Activated CD4-positive, alpha-beta memory T cell treated with anti-CD3 and anti-CD28 coated beads for 36 hours (primary cell): ENCODE measurements at places on chromosomes 5 and 9. TPM values are rescaled to one million over a fixed set of nuclear protein-coding genes. Genes with fewer than 3 reads are reported as not detected.
A peak's percentile ranks its signal among the peaks of the same experiment; 100 is the strongest.

DNA sequence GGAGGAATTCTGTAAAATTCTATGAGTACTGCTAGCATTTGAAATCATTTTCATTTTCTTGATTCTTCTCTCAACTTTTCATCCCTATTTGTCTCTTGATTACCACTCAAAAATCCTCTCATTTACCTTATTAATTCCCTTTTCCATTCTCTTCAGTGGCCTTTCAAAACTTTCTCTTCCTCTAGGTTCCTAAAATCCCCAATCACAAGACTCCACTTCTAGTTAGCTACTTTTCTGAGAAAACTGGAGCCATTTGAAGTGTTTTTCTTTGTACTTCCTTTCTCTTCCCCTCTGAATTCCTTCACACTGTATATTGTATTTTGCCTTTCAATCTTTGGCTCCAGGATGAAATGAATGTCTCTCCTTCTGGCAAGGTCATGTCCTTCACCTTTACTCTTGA is 61.3 kb upstream of the NR4A3 start:
- no peak for DNase-seq

The MCC gene
- total RNA-seq: 4.0 TPM

- no peak for DNase-seq
These were observed 202.6 kb downstream of the NR3C1 start for GRCh38 chr5:143200781-143201398.

DNA sequence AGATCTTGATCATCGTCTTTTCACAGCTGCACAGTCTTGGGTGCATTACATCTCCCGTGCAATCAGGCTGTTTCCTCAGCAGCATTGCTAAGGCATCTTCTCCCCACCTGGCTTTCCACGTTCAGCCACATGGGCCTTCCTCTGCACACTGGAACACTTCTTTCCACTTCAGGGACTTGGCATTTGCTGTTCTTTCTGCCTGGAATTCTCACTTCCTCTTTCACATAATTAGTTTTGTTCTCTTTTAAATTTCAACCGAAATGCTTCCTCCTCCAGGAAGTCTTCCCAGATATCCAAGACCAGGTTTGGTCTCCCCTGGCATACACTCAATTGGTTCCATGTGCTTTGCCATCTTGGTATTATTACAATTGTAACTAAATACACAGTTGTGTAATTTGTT is 43.8 kb downstream of the WHRN start:
- no peak for DNase-seq

The EPB41L4B gene
- total RNA-seq: 0.21 TPM

DNA sequence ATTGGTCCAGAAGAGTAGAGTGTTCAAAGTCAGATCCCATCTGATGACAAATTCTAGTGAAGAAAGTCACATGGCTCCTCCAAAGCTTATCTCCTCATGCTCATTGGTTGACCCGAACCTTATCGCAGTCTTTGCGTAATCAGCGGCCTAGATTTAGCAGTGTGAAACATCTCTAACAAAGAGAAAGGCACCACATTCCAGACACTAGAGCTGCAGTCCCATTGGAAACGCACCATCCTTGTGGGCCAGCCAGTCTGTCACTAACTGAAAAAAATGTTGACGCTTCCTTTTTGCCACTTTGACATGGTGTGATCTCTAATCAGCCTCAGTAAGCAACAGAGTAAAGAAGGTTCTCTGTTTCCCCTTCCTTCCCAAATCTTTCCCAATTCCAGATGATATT is 458.0 kb upstream of the WWC1 start:
- no peak for DNase-seq

DNA sequence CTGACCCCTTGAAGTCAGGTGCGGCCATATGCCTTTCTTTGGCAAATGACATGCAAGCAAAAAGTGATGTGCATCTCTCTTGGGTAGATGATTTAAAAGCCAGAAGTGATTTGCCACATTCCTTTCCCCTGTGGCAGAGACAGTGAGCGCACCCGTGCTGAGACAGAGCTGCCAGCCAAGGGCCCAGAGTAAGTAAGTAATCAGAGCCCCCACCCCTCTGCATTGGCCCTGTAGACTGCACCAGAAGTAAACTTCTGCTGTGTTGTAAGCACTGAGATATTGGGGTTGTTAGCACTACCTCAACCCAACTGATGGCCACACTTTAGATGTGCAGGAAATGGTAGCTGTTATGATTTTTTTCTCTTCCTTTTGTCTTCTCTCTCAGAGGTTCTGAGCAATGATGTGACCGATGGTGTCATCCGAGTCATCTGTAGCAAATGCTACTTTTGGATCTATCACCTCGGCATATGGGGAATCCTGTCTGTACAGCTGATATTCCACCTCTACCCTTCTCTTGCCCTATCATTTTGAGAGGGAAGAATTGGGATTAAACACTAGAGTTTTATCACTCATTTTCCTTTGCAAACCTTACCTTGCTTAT is 58.0 kb downstream of the DOCK2 start:
- DNase-seq: no peak

The CLIC3 gene
- 0.61 TPM for total RNA-seq

DNA sequence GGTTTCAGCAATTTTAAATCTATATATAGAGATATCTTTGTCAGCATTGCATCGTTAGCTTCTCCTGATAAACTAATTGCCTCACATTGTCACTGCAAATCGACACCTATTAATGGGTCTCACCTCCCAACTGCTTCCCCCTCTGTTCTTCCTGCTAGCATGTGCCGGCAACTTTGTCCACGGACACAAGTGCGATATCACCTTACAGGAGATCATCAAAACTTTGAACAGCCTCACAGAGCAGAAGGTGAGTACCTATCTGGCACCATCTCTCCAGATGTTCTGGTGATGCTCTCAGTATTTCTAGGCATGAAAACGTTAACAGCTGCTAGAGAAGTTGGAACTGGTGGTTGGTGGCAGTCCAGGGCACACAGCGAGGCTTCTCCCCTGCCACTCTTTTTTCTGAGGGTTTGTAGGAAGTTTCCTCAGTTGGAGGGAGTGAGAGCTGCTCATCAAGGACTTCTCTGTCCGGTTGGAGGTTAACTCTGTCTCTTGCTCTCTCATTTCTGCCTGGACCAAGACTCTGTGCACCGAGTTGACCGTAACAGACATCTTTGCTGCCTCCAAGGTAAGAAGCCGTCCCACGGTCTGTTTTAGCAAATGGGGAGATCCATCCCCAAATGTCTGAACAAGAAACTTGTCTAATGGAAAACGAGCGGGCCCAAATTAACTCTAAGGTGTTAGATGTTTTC is at the start of gene IL4:
Gene IL4, plus strand, starts transcription at position 51 of the 692 bp plus-strand sequence. Its CDS starts 62 bp downstream, at position 113.
- DNase-seq: no peak

GRCh38 chr5:61651195-61651594 is 319.1 kb downstream of the ZSWIM6 start:
- no peak for DNase-seq

GRCh38 chr5:157808043-157808442 is 50.9 kb downstream of the CLINT1 start:
- no peak for DNase-seq

GRCh38 chr9:132231019-132231701 is 69.3 kb downstream of the NTNG2 start:
- no peak for DNase-seq

GRCh38 chr5:112472614-112473013 is 53.5 kb upstream of the EPB41L4A start:
- no peak for DNase-seq

DNA sequence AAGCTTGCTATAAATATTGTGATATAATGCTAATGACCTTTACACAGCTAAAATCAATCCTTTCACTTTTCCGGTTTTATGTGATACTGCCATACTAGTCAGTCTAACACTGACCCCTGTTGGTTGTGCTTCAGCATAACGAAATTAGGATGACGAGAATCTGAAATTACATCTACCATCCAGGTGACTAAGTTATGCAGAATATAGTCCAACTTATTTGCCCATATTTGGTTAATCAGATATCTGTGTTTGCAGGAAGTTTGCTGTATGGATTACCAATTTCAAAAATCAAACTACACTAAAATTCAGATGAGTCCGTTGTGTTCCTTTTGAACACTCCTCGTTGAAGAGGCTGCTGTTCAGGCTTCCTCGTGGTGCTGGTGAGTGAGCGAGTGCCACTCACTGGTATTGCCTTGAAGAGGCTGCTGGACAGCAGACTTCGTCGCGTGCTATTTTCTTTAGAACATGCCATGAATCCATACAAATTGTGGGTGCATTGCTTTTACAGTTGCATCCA is 32.5 kb downstream of the TENT4A start:
- no peak for DNase-seq

GRCh38 chr9:87300915-87301314 is 196.8 kb upstream of the DAPK1 start:
- DNase-seq: no peak

The TEX48 gene
- total RNA-seq: 0.57 TPM

The IL17B gene
- not detected for total RNA-seq

DNA sequence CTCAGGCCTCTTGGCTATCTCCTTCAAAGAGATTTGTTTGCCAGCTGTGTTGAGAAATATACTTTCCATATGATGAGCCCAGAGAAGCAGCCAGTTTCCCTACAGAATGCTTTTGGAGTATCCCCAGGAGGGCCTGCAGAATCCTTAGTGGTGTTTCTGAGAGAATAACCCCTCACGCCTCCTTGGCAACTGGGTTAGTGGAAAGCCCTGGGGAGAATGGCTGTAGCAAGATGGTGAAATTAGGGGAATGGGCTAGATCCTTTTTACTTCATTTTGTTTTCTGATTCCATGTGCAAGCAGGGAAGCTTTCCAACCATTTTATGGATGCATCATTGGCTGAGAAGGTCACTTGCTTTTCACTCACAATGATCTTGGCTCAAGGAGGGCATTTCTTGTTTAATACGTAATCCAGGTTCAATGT is 364.6 kb downstream of the DMRT2 start:
- DNase-seq: no peak

GRCh38 chr9:38214432-38214831 is 145.4 kb upstream of the SHB start:
- DNase-seq: no peak

GRCh38 chr5:154308443-154309370 is 118.2 kb downstream of the GALNT10 start:
- no peak for DNase-seq

DNA sequence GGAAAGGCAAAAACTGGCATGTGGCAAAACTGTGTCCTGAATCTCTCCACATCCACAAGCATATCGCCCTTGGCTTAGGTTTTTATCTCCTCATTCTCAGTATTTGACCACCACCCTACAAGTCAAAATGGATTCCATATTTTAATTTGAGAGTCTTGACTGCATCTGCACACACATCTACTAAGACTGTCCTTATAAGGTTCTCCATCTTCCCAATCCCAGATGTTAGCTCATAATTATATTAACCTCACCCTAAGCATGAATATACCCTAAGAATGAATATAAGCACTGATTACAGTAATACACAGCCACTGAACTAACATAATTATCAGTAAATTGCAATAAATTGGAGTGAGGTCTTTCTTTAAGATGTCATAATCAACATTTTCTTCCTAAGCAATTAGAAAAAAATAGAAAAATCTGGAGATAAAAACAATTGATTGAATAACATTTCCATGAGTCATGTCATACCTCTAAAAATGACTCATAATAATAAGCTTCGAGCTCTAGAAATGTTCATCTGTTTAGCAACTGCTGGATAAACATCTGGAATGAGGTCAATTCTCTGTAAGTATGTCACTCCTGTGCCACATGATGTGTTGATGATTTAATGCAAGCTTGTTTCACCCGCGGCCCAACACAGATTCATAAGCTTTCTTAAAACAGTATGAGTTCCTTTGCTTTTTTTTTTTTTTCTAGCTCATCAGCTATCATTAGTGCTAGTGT is 39.9 kb upstream of the PAM start:
- peak; percentile 10 for DNase-seq

- DNase-seq: no peak
These were observed 35.2 kb downstream of the SH3TC2 start for GRCh38 chr5:149027636-149028035.

GRCh38 chr5:109619021-109619460 is 70.7 kb upstream of the MAN2A1 start:
- no peak for DNase-seq

DNA sequence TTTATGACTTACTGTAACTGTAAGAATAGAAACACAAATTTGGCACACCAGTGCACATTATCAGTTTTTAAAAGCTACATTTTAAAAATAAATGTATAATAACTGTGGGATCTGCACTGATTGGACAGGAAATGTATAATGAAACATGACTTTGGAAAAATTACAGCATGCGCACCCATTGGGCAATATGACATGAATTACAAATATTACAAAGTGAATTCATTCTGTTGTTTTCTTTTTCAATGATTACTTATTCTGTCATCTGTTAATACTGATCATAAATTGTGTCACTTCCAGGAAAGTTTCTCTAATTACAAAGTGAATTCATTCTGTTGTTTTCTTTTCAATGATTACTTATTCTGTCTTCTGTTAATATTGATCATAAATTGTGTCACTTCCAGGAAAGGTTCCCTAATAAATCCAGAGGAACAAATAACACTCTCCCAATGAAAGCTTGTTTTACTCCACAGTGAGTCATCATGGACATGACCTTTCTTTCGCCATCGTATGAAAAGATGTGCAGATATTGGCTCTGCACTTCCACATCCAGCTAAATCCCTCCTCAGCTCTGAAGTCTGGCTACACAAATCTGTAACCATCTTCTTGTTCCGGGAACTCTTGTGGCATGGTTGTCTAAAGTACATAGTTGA is 297.0 kb upstream of the HAPLN1 start:
- no peak for DNase-seq

DNA sequence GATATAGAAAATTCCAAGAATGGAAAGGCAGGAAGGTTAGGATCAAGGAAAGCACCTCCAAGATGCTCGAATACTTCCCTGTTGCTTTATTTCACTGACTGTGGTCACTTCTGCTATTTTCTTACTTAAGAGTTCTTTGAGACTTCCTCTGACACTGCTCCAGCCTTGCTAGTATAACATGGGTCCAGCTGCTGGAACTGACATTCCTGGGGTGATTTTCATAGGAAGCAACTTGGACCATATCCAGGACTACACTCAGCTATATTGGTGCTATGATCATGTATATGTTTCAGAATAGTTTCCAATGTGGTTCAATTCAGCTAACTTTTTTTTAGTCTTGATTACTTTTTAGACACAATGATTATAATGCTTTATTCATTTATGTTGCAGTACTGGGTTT is 81.6 kb upstream of the CKMT2 start:
- no peak for DNase-seq

DNA sequence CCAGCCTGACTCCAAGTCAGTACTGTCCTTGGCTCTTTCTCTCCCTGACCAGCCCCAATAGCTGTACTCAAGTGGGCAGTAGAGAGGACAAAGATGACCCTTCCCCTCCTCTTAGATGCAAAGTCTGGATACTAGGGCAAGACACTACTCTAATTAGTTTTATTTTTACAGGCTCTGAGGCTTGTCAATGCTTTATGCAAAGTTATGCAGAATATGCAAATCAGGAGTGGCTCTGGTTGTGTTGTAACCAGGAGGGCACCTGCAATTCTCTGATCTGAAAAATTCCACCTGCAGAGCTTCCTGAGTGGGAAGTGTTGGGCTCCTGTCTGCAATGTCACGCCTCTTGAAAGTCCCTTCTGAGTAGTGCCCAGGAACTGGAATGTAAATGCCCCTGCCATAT is 201.5 kb downstream of the RGS3 start:
- no peak for DNase-seq

DNA sequence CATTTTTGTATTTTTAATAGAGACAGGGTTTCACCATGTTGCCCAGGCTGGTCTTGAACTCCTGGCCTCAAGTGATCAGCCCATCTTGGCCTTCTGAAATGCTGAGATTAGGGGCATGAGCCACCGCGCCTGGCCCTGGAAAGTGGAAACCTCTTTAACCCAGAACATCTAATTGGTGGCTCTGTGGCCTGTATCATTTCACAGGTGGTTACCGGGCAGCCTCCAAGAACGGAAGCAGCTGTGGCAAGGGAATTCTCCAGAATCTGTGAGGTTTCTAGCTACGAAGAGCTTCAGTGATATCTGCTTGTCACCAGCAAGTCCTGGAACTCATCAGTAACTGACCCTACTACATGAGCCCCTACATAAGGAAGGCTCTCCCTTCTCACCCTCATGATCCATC is 194.9 kb downstream of the DCP2 start:
- no peak for DNase-seq
